ENCODE measurements at places on chromosomes 3 and 15.

- no peak for DNase-seq
These were observed 6.0 kb downstream of the GABRR3 start for GRCh38 chr3:98029083-98029482.

GRCh38 chr3:53250453-53250852, 5.4 kb downstream of the TKT start:
- no peak for DNase-seq

- no peak for DNase-seq
These were observed 51.4 kb upstream of the IQSEC1 start for GRCh38 chr3:13124631-13125030.

- no peak for DNase-seq
These were observed 37.0 kb downstream of the CORO2B start for GRCh38 chr15:68615811-68616210.

DNA sequence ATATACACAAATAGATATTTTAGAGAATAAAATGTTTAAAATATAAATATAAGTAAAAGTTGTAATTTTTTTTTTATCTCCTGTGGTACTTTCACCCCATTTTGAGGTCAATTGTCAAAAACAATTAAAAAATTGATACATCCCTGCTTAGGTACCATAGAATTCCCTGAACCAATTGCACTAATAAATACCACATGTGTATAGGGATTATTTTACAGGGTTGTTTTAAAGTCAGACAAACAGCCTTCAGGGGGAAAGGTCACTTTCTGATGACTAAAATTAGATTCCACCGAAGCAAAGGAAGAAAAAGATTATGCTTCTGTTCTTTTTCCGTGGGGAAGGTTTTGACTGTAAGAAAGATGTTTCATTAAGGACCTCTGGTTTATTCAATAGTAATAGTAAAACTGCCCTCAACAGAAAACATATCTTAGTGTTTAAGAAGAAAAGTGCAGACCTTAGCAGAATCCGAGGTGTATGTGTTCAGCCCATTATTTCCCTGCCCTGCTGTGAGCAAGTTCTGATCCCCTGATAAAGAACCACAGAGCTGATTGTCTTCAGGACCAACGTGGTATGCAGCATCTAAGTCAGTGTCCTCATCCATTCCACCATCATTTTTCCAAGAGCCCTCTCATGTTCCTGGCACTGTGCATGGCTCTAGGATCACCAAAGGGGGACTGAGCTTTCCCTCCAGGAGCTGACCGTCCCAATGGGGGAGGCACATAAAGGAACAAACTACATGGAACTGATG, 132.9 kb upstream of the IL12A start:
- DNase-seq: no peak

- DNase-seq: no peak
These were observed 36.3 kb downstream of the TFG start for GRCh38 chr3:100745617-100746016.

GRCh38 chr3:173191611-173192010, 50.6 kb upstream of the SPATA16 start:
- DNase-seq: no peak

DNA sequence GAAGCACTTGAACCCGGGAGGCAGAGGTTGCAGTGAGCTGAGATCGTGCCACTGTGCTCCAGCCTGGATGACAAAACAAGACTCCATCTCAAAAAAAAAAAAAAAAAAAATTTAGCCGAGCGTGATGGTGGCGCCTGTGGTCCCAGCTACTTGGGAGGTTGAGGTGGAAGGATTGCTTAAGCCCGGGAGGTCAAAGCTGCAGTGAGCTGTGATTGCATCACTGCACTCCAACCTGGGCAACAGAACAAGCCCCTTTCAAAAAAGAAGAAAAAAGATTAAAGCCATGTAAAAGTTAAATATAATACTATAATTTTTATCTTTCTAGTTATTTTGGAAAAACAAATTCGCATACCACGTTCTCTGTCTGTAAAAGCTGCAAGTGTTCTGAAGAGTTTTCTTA, 61.9 kb upstream of the SKIL start:
- no peak for DNase-seq

GRCh38 chr3:71930056-71930991, 145.4 kb upstream of the PROK2 start:
- no peak for DNase-seq

- DNase-seq: no peak
These were observed 81.3 kb upstream of the RNF7 start for GRCh38 chr3:141656771-141657170.

- DNase-seq: no peak
These were observed 7.0 kb downstream of the GPR160 start for GRCh38 chr3:170044795-170045244.

- no peak for DNase-seq
These were observed 5.9 kb downstream of the SATB1 start for GRCh38 chr3:18419232-18419631.

GRCh38 chr15:92430069-92430440, 36.4 kb downstream of the ST8SIA2 start:
- DNase-seq: no peak

DNA sequence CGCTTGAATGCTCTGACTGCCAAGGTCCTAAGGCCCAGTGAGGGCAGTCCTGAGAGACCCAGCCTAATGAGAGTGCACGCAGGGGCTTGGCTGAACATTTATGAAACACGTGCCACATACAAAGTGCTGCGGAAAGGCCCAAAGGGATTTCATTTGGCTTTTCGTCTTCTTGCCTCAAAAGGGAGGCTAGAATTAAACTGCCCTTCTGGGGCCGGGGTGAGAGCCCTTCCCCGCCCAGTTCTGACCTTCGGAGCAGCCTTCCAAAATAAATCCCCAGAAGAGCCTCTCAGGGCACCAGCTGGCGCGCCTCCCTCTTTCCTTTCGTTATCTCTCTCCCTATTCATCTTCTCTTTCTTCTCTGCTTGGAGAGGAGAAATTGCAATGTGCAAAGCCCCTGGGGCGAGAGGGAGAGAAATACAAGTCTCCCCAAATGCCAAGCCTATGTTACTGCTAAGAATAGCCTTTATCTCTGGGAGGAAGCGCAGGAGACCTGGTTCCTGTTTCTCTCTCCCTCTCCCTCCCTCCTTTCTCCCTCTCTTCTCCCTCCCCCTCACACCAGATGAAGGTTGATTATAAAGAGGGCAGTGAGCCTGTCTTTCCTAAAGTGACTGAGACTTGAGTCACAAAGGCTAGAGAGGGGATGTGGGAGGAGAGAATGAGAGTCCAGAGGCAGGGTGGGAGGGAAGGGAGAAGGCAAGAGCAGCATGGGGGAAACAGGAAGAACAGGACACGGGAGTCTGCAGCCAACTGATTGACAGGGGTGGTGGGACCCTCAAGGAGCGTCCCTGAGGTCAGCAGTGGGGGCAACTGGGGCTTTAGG, 36.7 kb upstream of the NDUFB4 start:
- no peak for DNase-seq

DNA sequence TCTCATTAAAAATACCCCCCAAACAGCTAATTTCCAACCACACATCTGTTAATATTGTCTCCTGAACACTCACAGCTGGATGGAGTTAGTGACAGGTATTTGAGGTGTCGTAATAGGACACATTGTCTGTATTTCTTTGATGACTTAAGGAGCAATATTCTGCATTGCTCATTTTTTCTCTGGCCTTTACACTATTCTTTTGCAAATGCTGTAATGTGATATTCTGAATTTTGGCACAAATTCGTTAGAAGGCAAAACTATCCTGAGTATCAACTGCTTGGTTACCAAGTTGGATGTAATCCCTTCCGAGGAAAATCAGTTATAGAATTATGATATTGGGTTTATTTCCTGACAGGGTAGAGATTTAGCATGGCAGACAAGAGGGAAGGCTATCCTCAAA, 1030.2 kb downstream of the MCTP2 start:
- no peak for DNase-seq

DNA sequence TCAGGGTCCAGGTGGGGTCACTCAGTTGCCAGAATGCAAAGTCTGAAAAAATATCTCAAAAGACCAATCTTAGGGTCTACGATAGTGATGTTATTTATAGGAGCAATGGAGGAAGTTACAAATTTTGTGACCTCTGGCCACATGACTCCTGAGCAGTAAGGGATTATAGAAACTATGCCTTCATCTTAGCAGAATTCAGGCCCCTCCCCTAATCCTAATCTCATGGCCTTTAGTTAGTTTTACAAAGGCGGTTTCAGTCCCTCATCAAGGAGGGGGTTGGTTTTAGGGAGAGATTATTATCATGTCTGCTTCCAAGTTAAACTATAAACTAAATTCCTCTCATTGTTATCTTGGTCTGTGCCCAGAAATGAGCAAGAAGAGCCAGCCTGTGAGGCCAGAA, 5.9 kb upstream of the DCP1A start:
- DNase-seq: no peak

- no peak for DNase-seq
These were observed 384.4 kb upstream of the ARPP21 start for GRCh38 chr3:35254917-35255316.

GRCh38 chr15:40762919-40763800, 708 bp upstream of the GCHFR start:
- no peak for DNase-seq

GRCh38 chr3:66797889-66798560, 200.1 kb upstream of the KBTBD8 start:
- no peak for DNase-seq

- DNase-seq: no peak
These were observed 170.2 kb upstream of the ICE2 start for GRCh38 chr15:60648928-60649679.

- no peak for DNase-seq
These were observed 59.9 kb upstream of the PPIB start for GRCh38 chr15:64222573-64223366.

DNA sequence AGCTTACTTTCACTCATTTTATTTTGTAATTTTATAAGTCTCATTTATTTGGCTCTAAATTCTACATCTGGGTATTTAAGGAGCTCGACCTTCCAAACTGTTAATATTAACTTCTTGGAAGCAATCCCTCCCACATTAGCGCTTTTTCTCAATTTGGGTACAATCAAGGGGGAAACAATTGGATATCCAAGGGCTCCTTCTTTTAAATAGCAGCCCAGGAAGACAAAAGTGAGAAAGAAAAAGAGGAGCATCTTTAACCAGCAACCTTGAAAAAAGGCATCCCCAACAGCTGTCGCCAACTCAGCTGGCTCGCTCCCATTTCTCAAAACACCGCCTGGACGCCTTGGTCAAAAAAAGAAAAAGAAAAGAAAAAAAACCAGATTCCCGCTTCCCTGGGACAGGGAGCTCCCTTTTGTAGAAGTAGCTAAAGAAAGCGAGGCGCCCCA, 873 bp downstream of the C3orf70 start:
- no peak for DNase-seq

DNA sequence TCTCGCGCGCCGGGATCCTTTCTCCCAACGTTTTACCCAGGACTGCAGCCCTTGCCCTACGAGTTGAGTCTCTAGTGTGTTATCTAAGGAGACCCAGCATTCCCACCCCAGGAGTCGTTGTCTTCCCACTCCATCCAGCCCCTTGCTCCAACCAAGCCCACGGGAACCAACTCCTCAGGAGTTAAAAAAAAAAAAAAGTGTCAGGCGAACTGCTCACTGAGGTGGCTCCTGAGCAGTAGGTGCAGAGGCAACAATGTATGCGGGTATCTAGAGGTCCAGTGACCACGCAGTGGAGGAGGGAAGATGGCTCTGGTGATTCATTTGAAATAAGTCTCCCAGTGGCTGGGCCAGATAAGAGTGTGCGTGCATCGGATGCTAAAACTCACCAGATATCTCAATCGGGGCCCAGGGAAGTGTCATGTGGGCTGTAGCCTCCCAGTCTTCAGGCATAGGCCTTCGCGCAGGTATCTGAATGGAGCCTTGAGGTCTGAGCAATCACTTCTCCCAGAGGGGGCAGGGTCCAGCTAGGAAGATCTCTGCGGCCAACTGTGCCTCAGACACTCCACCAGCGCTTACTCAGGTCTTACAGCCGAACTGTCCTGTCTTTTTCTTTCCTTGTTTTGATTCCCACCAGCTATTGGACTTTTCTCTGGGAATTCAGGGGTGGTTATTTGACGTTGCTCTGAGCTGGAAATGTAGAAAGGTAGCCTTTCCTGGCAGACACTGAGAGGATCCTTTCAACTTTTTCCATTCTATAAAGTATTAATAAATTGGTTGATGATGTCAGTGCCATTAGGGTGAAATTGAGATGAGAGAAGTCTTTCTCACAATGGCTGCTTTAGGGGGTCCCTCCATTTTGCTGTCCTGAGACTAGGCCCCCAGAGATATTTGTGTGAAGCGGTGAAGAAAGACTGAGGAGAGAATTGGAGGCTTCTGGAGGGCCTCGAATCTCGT, 21.0 kb downstream of the ZIC4 start:
- no peak for DNase-seq

- DNase-seq: no peak
These were observed 105.4 kb downstream of the ABHD5 start for GRCh38 chr3:43796041-43796596.

GRCh38 chr3:189108735-189109134, 63.0 kb upstream of the TPRG1 start:
- no peak for DNase-seq

- DNase-seq: no peak
These were observed 138.3 kb downstream of the PTPRG start for GRCh38 chr3:61699622-61700021.

- no peak for DNase-seq
These were observed 78.1 kb downstream of the AAGAB start for GRCh38 chr15:67176195-67176971.

- no peak for DNase-seq
These were observed 8.0 kb upstream of the SEMA4B start for GRCh38 chr15:90192961-90193786.

GRCh38 chr15:92733090-92733933, 77.7 kb upstream of the FAM174B start:
- DNase-seq: no peak

GRCh38 chr3:179181993-179182551, 33.9 kb downstream of the PIK3CA start:
- DNase-seq: no peak

DNA sequence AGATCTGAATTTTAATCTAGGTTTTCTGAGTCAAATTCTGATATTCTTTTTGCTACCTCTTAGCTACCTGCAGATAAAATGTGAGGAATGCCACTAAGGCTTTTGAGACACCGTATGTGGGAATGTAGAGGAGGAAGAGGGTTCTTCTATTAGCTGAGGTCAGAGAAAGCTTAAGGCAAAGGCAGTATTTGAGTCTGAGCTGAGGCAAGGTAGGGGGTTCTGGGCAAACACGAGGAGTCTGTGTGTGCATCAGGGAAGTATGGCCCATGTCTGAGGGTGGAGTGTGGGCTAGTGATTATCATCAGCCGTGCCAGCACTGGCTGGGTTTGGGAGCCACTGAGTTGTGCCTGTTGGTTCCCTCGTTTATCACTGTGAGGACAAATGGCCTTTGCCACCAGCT, 181.1 kb downstream of the SOX2 start:
- DNase-seq: no peak

DNA sequence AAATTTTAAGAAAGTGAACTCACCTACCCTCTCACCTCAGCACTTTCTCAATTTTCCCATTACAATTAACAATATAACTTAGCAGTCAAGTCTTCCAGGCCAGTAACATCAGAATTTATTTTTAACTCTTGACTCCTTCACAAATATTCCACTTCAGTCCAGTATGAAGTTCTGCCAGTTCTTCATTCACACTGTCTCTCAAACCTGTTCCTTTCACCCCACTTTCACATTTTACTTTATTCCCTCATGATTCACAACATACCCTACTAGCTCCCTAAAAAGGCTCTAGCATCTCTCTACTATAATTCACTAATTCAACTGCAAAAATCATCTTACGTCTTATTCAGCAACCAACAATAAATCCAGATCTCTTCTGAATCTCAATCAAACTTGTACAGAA, 3.8 kb downstream of the GSK3B start:
- no peak for DNase-seq

- DNase-seq: no peak
These were observed 278.1 kb upstream of the P2RY1 start for GRCh38 chr3:152556731-152557254.

- DNase-seq: no peak
These were observed 50.5 kb upstream of the SPSB4 start for GRCh38 chr3:141000686-141001085.

- DNase-seq: no peak
These were observed 632.9 kb downstream of the EPHA3 start for GRCh38 chr3:89740080-89740880.
